Stimulated activated CD4-positive, alpha-beta T cell treated with anti-CD3 and anti-CD28 coated beads, Interleukin-12 subunit alpha, Interleukin-12 subunit beta, amount 100 ng/mL, for 24 hours (primary cell): ENCODE measurements at places on chromosomes 13 and 19.
A peak's percentile ranks its signal among the peaks of the same experiment; 100 is the strongest.

DNA sequence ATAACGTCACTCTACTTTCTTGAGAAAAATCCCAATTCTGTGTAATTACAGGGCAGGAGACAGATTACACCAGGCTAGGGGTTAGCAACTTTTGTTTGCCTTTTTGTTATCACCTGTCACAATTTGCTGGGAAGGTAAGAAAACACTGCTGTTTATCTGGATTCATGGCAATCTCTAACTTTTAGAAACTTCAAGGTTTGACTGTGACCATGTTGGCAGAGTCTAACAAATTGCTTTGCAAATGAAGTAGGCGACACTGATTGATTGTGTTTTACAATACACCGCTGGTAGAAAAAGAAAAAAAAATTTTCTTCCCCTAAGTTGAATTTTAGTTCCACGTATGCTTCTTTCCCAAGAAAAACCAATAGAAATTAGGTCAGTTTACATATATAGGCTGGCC, 10.4 kb upstream of the PDX1 start:
- no peak for DNase-seq

DNA sequence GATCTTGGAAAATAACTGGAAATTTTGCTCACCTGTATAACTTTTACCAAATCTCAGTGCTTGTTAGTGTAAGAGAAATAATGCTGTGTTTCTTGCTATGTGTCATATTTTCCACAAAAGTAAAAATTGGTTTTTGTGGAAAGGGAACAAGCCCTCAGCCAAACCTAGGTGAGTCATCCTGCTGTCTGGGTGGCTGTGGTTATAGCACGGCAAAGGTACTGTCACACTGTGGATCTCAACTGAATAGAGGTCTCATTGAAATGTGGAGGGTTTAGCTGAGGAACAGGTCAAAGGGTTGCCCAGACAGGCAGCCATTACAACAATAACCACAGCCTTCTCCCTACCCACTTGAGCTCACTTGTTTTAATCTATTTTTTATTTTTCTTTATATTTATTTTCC, 338.8 kb upstream of the DACH1 start:
- DNase-seq = no peak

- no peak for DNase-seq
Measured at GRCh38 chr13:46901721-46902120, 4.9 kb upstream of the HTR2A start.

GRCh38 chr19:12722566-12723380, 959 bp downstream of the TNPO2 start:
- peak; percentile 83 for DNase-seq
